ENCODE measurements at places on chromosomes 7 and 10. TPM values are rescaled to one million over a fixed set of nuclear protein-coding genes. Genes with fewer than 3 reads are reported as not detected.

The PHYH gene
- 13.2 TPM for total RNA-seq

The ANKRD30A gene
- not detected for total RNA-seq

The TAS2R3 gene
- total RNA-seq: 9.0 TPM

The TNS3 gene
- 2.6 TPM for total RNA-seq

The LIPN gene
- 0.34 TPM for total RNA-seq

The CDHR1 gene
- total RNA-seq: 0.33 TPM

The OR2A7 gene
- total RNA-seq: 3.7 TPM

The LRRC18 gene
- total RNA-seq: not detected

The PAX4 gene
- not detected for total RNA-seq

The TMEM236 gene
- 0.05 TPM for total RNA-seq

The FAM171A1 gene
- total RNA-seq: 8.0 TPM

The CYP3A5 gene
- not detected for total RNA-seq

The PPP1R9A gene
- total RNA-seq: not detected

The EPHA1 gene
- 4.1 TPM for total RNA-seq

The HMX2 gene
- total RNA-seq: not detected

The PBLD gene
- total RNA-seq: 1.3 TPM

The SUN3 gene
- 0.84 TPM for total RNA-seq

The SPDYE2B gene
- not detected for total RNA-seq

The MLLT10 gene
- 45.1 TPM for total RNA-seq

The PON1 gene
- total RNA-seq: not detected

The PLEKHA1 gene
- 5.4 TPM for total RNA-seq

The MSMB gene
- total RNA-seq: not detected

The GIMAP2 gene
- total RNA-seq: 286 TPM

The CFTR gene
- not detected for total RNA-seq

The GJD4 gene
- total RNA-seq: not detected

The SCIN gene
- total RNA-seq: 0.39 TPM

The HELLS gene
- 7.4 TPM for total RNA-seq

The SYT15B gene
- 0.17 TPM for total RNA-seq

The GDF2 gene
- not detected for total RNA-seq

The IGFBP1 gene
- total RNA-seq: not detected

The AGAP6 gene
- total RNA-seq: 21.1 TPM

The C10orf105 gene
- 0.19 TPM for total RNA-seq

The CH25H gene
- not detected for total RNA-seq
